ENCODE measurements at places on chromosomes 11 and 22.

DNA sequence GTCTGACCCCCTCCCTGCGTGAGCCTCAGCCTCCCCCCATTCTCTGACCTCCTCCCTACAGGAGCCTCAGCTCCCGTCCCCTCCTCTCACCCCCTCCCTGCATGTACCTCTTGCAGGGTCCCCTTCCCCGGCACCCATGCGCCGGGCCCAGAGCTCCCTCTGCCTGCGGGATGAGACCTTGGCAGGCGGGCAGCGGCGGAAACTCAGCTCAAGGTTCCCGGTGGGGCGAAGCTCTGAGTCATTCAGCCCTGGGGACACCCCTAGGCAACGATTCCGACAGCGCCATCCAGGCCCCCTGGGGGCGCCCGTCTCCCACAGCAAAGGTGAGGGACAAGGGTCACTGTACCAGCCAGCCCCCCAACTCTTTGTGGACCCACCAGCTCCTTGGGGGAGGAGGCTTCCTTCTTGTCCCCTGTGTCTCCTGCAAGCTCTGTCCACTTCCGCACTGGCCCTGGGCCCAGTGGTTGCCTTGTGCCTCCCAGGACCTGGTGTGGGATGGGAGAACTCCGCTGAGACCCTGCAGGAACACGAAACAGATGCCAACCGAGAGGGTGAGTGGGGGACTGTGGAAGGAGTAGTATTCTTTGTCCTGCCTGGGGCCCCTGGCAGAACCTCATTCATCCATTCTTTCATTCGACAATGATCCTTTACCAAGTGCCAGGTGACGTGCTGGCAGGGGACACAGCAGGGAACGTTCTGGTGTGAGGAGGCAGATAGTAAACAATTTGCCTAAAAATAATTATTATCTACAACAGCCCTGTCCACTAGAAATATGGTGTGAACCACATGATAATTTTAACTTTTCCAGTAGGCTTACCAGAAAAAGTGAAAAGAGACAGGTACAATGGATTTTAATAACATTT is 3.7 kb upstream of the RPS6KA4 start:
- DNase-seq: peak; percentile 58

GRCh38 chr11:119381181-119381988 is at the start of gene USP2:
USP2 (minus strand) TSS chr11:119381690; CDS start chr11:119373480, 8,210 bp downstream.
- peak; percentile 99 for DNase-seq

GRCh38 chr11:35006389-35007128 is 90.1 kb downstream of the PDHX start:
- DNase-seq: no peak

DNA sequence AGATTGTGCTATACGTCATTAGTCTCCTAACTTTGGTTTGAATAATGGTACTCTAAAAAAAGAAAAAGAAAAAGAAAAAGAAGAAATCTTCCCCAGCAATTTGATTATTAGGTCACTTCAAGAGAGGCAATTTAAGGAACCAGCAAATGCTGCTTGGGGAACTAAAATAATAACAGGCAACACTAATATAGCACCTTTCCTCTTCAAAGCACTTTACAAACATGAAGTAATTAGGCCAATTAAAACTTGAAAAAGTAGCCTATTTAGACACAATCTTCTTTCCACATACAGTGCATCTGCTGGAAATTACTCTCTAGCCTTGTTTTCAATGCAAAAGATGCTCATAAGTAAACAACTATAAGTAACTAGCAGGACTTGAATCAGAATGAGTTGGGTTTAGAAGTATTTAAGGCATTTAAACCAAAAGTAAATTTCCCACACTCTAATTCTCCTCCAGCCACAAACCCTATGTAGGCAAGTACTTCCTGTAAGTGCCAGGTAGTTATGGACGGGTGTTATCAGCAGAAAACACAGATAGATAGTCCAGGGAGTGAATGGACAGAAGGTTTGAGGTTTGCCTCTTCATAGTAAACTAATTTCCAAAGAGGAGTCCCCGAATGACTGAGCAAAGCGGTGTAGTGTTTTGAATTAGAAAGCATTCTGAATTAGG is 44.5 kb downstream of the LRRC4C start:
- DNase-seq: no peak

DNA sequence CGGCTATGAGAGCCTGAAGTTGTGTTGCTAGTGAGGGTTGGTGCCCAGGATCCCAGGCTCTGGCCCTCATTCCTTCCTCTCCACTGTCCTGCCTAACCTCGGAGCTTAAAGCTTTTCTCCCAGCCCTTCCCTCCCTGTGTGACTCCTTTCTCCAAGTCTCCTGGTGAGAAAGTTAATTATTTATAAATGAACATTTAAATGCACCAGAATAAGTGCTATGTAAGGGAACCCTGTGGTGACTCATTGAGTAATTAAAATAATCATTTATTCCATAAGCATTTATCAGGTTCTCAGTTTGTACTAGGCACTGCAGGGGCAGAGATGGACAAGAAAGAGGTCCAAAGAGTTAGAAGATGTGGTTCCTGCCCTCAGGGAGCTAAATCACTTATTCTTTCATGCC is 89.1 kb upstream of the ISX start:
- no peak for DNase-seq

- DNase-seq: no peak
Measured at GRCh38 chr11:134120921-134121526, 52.2 kb downstream of the JAM3 start.

- DNase-seq: no peak
Measured at GRCh38 chr11:2122907-2123627, 16.1 kb downstream of the IGF2 start.

- DNase-seq: no peak
Measured at GRCh38 chr22:33597274-33597985, 322.8 kb downstream of the LARGE1 start.

GRCh38 chr11:7604331-7604955 is 68.9 kb downstream of the CYB5R2 start:
- no peak for DNase-seq

GRCh38 chr11:15112131-15112541 is 2.6 kb upstream of the INSC start:
- DNase-seq: no peak

DNA sequence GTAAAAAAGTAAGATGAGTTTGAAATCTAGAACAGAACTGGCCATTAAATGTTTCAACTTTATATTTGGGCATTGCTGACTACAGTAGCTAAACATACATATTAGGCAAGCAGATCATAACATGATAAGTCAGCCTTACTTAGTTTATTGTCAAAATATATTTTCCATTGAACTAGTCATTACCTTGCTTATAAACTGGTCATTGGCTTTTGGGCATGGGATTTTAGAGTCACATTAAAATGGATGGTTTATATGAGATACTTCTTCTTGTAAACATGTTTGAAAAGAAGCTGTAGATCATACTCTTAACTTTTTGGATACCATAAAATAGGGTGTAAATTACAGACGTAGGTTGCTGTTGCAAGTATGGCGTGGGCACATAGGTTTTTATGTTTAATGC is 2.7 kb downstream of the HIPK3 start:
- DNase-seq: no peak

DNA sequence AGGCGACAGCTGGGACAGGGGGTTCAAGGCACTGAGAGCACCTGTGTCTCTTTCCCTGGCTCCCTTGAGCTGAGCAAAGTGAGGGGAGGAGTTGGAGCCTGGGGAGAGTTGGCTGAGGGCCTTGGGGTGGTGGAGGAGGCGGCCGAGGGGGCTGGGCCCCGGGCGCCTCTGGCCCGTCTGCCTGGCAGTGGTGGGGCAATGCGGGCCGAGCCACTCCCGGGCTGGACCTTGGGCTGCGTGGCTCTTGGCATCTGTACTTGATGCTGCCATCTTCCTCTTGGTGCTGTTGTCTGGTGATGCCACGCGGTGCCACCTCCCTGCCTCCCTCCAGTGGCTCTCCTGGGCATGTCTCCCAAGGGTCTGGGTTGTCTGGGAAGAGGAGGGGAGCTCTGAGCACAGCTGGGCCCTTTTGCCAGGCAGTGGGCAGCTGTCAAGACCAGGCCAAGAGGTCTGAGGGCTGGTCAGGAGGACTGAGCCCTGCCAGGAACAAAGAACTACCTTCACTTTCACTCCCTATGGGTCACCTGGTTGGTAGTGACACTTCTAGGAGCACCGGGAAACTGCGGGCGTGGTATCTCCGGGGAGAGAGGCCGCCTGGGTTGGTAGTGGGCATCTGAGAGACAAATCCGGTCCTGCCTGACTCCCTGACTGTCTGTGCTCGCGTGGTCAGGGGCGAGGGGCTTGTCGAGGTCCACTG is 1.3 kb downstream of the GRIK4 start:
- DNase-seq: no peak

GRCh38 chr22:46196278-46196677 is 46.0 kb downstream of the PPARA start:
- DNase-seq: no peak

DNA sequence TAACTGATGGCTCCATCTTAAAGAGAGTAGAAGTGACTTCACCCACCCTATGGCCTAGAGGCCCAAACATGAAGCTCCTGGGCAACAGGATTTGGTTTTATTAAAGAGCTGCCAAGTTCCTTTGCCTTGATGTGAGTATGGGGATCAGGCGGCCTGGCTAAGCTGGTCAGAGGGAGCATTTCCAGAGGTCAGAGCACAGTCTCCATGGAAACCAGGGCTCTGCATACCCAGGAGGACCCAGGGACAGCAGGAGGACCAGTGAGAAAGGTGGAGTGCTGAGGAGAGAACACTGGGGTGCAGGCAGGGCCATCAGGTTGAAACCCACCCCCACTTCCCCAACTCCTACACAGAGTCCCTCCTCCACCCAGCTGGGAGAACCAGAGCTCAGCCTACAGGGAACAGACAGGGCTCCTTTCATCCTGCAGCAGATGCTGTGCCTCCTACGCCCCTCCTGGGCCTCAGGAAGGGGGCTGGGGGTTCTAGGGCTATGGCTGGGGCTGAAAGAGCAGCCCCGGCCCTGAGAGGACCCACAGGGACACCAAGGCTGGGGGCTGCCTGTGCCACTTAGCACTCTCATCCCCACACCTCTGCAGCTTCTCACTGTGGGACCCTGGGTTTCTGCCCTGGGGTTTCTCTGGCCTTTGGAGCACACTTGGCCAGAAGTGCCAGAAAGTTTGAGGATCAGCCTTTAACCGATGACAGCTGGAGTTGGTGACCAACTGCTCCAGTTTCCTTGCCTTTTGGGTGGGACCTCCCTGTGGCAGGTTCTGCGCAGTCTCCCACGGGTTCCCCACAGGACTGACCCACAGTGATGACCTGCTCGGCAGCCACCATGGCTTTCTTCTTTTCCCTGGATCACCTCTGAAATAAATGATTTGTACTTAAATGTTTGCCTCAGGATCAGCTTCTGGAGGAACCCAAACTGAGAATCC is 13.8 kb upstream of the P2RY6 start:
- DNase-seq: no peak

- no peak for DNase-seq
Measured at GRCh38 chr11:76559346-76559745, 111.2 kb downstream of the LRRC32 start.

DNA sequence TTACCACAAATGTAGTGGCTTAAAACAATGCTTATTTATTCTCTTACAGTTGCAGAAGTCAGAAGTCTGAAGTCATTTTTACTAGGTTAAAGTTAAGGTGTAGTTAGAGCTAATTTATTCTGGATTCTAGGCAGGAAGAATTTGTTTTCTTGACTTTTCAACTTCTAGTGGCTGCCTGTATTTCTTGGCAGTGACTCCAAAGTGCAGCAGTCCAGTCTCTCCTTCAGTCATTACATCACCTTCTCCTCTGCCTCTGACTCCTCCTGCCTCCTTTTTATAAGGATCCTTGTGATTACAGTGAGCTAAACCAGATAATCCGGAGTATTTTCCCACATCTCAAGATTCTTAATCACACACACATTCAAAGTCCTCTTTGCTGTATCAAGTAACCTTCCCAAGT is 581.4 kb downstream of the KCNA4 start:
- no peak for DNase-seq

DNA sequence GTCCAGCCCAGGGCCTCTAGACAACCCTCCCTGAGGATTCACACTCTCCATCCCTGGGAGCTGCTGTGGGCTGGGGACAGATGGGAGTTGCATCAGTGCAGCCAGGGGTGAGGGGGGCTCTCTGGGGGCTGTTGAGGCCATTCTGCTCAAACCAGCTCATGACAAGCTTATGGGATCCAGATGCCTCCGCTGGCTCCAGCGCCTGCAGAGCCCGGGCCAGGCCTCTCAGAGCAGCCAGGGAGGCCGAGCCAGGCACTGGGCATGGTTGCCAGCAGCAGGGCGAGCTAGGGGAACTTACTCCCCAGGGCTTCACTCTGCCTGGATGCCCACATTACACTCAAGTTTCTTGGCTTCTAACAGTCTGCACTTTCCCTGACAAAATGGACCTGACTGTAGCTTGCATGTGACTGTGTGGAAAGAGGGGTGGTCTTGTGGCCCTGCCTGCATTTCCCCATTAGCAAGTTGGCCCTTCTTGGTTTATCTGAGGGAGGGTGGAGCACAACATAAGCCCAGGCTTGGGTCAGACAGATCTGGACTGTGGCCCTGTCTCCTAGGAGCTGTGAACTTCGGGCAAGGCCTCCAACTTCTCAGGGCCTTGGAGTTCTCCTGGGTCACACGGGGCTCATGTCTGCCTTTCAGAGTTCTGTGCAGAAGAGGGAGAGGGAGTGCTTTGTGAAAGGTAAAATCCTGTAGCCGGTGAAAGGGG is 34.5 kb upstream of the CYB5R3 start:
- no peak for DNase-seq

DNA sequence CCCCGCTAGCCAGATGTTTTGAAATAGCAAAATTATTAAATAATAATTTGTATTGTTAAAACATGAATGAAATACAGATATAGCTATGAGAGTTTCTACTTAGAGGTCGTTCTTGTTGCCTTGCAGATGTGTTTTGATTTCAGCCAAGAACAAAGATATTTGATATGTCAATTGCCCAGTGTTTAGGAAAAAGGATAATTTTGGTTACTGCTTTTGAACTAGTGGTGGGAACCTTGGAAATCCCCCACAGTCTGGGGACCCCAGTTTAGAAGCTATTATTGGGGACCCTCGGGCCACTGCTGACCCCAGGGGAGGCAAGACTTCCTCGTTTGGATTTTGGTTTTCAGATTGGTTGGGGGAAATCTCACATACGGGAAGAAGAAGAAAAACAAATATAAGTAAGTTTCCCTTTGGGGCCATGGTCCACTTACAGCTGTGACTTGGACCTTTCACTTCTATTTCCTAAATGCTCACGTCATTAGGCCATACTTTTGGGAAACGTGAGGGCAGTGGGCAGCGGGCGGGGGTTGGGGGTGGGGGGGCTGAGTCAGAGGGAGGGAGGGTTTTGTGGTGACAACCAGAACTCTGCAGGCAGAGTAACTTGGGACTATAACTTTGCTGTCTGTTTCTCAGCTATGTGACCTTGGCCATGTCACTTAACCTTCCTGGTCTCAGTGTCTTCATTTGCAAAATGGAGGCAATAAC is 37.0 kb downstream of the LDLRAD3 start:
- DNase-seq: no peak

DNA sequence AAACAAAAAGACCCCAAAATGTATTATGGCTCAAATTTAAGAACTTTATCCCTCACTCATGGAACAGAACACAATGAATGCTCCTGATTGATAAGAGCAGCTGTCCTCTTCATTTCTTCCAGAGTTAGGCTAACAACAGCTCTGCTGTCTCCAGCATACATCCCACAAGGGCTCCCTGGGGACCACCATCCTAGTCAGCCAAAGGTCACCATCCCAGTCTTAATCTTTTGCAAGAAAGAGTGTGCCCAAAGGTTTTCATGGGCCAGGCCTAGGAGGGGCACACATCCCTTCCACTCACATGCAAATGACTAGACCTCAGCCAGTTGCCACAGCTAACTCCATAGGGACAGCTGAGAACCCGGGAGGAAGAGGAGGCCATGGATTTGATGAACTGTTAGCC is 555.3 kb downstream of the BUD13 start:
- no peak for DNase-seq

GRCh38 chr11:124583781-124584180 is 14.0 kb downstream of the OR8A1 start:
- DNase-seq: no peak

GRCh38 chr11:72573072-72573854 is 101.0 kb downstream of the PDE2A start:
- DNase-seq: peak; percentile 34

GRCh38 chr11:65182258-65183170 is 786 bp downstream of the CAPN1 start:
- DNase-seq: peak; percentile 39

All from progenitor cell of endocrine pancreas (in vitro differentiated cells).